ENCODE measurements at places on chromosomes 2 and 18. TPM values are rescaled to one million over a fixed set of nuclear protein-coding genes. Genes with fewer than 3 reads are reported as not detected.

Gene EGR4
- 0.46 TPM for total RNA-seq

Gene TBR1
- not detected for total RNA-seq

Gene RAX
- 0.32 TPM for total RNA-seq

GRCh38 chr2:157918319-157918718 is 42.2 kb upstream of the ACVR1 start:
- H3K27me3 ChIP-seq, result peaks cover 11% of the 10 kb centered on the region
- H3K36me3 ChIP-seq, result no peaks in the 10 kb centered on the region
- H3K4me1 ChIP-seq, result peaks cover 4% of the 10 kb centered on the region
- H3K4me3 ChIP-seq, result no peak overlapping the region
- no peak overlapping the region for H3K27ac ChIP-seq
- DNase-seq, result no peak

DNA sequence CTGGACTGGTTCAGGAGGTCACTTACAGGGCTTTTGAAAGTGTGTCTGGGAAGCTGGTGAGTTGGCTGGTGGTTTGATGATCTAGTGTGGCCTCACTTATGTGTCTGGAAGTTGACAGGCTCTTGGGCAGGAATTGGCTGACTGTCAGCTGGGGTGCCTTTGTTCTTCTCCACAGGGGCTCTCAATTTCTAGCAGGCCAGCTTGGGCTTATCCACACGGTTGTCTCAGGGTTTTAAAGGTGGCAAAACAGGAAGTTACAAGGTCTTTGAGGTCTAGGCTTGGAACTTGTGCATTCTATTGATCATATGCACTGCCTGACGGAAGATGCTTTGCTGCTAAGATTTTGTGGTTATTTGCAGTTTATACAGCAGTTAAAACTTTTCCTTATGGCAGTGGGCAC is 52.0 kb upstream of the CELF4 start:
- no peak overlapping the region for H3K27ac ChIP-seq
- H3K36me3 ChIP-seq, result no peaks in the 10 kb centered on the region
- no peaks in the 10 kb centered on the region for H3K27me3 ChIP-seq
- no peak for DNase-seq
- no peak overlapping the region for H3K4me3 ChIP-seq

GRCh38 chr2:113123726-113124125 is 3.7 kb upstream of the IL1RN start:
- DNase-seq, result no peak
- peak overlapping the region; percentile 2 for H3K27ac ChIP-seq
- H3K36me3 ChIP-seq, result no peaks in the 10 kb centered on the region
- peaks cover 73% of the 10 kb centered on the region for H3K4me1 ChIP-seq
- H3K27me3 ChIP-seq, result no peaks in the 10 kb centered on the region

Measured in activated T-helper 2 cell treated with anti-CD3 and anti-CD28 coated beads, Interferon-gamma antibody, Interleukin-2, Interleukin-4, amounts not matched to agents 10 μg/mL and 5 μg/mL and 100 μg/mL, durations not matched to agents 14 hours and 24 hours and 36 hours (primary cell).